Lower leg skin (tissue), 4 donors: ENCODE measurements at places on chromosomes 1 and 21. TPM values are rescaled to one million over a fixed set of nuclear protein-coding genes. Genes with fewer than 3 reads are reported as not detected.

GPR52 gene
- 0.67 TPM for total RNA-seq

GBP5 gene
- 0.44 TPM for total RNA-seq

RGS5 gene
- total RNA-seq: 16.0 TPM

RASSF5 gene
- total RNA-seq: 102 TPM

DNA sequence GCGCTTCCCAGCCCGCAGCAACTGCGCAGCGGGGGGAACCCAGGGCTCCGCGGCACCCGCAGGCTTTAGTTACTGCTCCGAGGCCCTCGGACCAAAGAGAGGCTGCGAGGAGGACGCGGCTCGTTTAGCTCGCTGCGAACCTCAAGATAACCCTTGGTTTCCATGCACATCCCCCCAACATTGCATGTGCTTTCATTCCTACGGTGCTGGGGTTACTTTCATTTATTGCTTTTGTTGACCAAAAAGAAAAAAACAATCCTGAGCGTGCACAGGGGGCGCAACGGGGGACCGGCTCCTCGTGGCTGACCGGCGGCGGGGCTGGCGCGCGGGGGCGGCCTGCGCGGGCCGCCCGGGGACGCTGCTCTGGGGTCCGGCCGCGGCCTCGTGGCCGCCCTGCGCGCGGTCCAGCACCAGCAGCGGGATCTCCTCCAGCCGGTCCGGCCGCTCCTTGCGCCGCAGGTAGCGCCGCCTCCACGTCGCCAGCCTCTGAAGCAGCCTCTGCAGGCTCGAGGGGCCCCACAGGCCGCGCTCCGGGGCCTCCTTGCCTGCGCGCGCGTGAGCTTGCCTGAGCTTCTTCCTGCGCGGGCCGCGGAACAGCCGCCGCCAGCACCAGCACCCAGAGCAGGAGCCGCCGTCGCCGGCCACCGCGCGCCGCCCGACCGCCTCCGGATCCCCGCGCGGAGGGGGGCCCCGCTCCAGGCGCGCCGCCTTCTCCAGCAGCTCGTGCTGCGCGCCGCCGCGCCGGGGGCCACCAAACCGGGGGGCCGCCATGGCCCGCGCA is 77.4 kb downstream of the DESI2 start:
- DNase-seq: no peak

DNA sequence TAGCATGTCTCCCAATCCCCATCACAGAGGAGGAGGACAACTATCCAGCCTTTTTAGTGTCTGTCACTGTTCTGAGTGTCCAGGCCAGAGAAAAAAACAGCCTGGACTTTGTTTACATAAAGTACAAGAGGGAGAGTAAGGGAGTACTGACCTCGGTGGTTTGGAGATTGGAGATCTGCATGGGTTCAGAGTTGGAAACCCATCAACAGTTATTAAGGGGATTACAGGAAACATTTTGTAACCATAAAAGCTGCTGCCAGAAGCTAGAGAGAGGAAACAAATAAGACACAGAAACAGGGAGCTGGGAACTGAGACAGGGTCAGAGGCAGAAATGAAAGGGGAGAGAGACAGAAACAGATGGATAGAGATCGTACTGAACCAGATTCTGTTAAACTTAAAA is 131.5 kb upstream of the CTTNBP2NL start:
- DNase-seq: no peak

- DNase-seq: no peak
Observed at GRCh38 chr1:61013189-61013945, 69.0 kb upstream of the NFIA start.

DNA sequence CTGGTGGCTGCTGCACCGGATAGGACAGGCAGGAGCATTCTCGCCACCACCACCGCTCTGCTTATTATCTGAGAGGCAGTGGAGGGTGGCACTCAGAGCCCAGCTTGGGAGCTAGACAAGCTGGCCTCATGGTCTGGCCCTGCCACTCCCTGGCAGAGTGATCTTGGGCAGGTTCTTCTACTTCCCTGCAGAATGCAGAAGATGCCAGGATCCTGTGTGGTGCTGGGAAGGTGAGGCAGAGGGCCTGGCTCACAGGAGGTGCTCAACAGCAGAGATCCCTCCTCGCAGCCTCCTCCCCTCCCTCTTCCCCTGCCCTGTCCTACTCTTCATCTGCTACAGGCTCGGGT is 60.4 kb downstream of the ARHGEF10L start:
- no peak for DNase-seq
